T-helper 22 cell (primary cell): ENCODE measurements at places on chromosomes 4 and X.

- DNase-seq = no peak
Measured at GRCh38 chr4:3250438-3250955, 1.5 kb downstream of the MSANTD1 start.

DNA sequence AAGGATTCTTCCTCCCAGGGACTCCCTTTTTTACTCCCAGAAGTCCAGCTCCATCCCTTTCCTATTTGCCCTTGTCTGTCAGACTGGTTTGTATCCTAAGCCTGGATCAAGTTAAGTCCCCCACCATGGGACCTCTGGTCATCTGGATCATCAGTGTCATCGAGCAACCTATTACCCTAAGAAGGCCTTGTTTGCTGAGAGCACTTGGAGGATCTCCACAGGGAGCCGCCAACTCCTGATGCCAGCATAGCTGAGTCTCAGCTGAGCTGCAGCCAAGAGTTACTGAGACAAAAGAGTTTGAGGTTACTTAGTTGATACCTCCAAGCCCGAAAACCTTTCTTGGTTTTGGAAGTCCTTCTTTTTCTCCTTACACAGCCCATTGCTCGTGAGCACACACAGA is 10.1 kb upstream of the DAPP1 start:
- DNase-seq = no peak

DNA sequence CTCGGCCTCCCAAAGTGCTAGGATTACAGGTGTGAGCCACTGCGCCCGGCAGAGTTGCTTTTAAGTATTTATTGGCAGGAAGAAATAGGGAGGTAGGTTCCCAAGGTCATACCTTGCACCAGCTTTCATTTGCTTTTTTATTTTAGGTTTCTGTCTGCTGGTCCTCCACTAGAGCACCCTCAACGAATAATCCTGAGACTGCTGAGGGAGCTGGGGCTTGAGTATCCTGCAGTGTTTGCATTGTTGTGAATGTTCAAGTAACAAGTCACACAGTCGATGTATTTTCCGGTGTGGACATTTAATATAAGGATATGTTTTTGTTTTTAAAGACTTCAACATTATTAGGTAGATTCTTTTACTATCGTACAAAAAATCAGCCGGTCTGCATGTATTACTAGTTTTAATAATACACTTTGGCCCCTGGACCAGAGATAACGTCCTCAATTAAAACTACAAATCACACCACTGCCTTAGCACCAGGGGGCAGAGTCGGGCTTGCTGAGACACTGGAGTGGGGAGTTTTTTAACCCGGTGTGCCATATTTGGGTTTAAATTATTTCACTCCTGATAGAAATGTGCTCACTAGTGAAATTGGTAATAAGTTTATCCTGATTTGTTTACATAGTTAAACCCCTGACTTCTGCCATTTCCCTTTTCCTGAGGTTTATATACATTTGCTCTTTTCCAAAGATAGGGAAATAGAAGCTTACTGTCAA is 11.6 kb downstream of the SMIM20 start:
- no peak for DNase-seq

GRCh38 chr4:1910643-1911042 is 39.5 kb downstream of the NSD2 start:
- no peak for DNase-seq

- DNase-seq = no peak
Measured at GRCh38 chr4:147571036-147571770, 46.0 kb upstream of the TMEM184C start.

- no peak for DNase-seq
Measured at GRCh38 chr4:121212806-121213205, 48.7 kb upstream of the TNIP3 start.

- DNase-seq = no peak
Measured at GRCh38 chr4:11889099-11889498, 460.4 kb upstream of the HS3ST1 start.

- DNase-seq = no peak
Measured at GRCh38 chr4:127239902-127240763, 392.6 kb upstream of the INTU start.

DNA sequence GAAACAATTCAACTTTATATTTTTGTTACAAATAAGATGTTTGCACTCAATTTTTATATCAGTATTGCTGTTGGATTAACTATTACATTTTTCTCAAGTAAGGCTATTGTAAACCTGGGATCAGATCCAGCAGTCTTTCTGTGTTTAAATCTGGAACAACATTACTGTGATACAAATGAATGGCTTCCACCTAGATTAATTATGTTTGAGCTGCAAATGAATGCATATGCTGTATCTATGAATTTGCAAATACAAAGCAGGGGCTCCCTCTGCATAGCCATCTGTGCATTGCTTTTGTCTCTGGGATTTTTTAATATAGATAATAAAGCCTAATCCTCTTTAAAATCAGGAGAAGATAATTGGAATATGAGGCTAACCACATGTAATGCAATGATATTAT is 69.8 kb upstream of the NEIL3 start:
- DNase-seq = no peak

GRCh38 chr4:157885811-157886210 is 287.0 kb downstream of the GASK1B start:
- DNase-seq = no peak

DNA sequence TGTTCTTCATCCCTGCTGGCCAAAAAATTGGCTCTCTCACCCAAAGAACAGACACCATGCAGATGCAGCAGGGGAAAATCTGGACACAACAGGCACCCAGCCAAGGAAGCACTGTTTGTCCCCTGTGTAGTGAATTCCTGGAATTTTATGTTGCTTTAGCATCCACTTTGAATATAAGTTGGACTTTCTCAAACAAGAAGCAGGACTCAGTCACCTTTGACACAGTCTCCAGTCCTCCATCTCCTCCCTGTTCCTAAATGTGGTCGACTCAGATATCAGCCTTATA is 11.8 kb downstream of the ZNF182 start:
- no peak for DNase-seq

DNA sequence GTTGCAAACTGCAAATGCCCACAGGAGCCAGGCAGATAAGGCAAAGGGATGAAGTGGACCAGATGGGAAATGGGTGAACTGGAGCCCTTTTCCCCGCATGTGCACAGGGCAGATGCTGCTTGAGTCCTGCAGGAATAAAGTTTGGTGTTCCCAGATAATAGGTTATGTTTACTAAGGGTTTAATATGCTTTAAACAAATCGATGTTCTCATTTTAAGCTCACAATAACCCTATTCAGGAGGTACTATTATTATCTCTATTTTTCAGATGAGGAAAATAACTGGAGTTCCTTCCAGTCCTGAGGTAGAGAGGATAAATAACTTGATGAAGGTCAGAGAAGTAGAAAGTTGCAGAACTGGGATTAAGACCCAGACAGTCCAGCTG is 77.3 kb downstream of the LRRC66 start:
- no peak for DNase-seq

DNA sequence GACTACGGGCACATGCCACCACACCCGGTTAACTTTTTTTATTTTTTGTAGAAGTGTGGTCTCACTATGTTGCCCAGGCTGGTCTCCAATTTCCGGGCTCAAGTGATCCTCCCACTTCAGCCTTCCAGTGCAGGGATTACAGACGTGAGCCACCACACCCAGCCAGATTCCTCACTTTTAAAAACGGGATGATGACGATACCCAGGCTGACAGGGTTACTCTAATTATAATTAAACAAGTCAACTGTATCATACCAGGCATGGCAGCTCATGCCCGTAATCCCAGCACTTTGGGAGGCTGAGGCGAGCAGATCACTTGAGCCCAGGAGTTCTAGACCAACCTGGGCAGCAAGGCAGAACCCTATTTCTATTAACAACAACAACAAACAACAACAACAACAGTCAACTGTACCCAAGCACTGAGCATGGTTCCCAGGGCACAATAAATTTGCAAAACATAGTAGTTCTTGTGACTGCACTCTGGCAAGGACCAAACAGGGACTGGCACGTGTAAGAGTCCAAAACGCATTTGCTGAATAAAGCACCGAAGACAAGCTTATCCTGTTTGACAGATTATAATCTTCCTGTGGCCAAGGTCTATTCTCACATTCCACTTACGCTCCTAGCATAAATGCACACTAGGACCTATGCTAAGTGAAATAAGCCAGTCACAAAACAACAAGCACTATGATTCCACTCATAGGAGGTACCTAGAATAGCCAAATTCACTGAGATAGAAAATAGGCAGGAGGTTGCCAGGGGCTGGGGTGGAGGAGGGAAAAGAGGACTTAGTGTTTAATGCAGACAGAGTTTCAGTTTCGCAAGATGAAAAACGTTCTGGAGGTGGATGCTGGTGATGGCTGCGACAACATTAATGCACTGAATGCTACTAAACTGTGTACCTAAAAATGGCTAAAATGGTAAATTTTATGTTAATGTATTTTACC is 77.5 kb downstream of the IRF2 start:
- no peak for DNase-seq

- no peak for DNase-seq
Measured at GRCh38 chrX:37603938-37604409, 32.5 kb downstream of the LANCL3 start.

DNA sequence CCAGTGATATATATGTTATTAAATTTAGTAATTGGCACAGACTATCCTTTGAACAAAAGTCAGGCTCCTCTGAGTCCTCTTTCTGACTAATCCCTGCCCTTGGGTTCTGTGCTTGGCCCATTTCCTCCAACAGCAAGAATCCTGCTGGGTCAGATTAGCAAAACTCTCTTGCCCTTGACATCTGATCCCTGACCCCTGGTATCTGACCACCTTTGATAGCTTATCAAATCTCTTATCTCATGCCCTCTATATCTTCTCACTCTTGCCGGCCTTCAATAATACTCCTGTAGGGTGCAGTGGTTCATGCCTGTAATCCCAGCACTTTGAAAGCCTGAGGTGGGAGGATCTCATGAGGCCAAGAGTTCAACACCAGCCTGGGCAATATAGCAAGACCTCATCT is 245.5 kb upstream of the FAM47A start:
- DNase-seq = no peak

DNA sequence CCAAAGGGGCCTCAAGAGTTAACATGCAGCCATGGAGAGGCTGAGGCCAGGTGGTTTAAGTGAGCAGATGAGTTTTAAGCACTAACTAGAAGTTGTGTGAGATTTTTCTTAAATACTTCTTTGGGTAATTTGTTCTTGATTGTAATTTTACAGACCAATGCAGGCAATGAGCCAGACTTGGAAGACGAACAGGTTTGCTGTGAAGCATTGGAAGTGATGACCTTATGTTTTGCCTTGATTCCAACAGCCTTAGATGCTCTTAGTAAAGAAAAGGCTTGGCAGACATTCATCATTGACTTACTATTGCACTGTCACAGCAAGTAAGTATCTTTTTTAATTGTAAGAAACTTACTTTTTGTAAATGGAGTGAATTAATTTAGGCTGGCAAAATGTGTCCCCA is 103.9 kb downstream of the USP9X start:
- DNase-seq = no peak

DNA sequence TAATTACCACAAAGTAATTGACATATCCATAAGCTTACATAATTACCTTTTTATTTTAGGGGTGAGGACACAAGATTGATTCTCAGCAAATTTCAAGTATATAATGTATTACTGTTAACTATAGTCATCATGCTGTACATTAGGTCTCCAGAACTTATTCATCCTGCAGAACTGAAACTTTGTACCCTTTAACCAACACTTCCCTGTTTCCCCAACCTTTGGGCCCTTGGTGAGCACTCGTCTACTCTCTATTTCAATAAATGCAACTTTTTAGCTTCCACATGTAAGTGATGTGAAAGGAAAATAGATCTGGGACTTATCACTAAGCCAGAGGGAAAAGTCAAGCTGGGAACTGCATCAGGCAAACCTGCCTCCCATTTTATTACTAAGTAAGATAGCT is 33.6 kb upstream of the CCNG2 start:
- no peak for DNase-seq

- DNase-seq = no peak
Measured at GRCh38 chr4:55033296-55033695, 92.1 kb downstream of the KDR start.

DNA sequence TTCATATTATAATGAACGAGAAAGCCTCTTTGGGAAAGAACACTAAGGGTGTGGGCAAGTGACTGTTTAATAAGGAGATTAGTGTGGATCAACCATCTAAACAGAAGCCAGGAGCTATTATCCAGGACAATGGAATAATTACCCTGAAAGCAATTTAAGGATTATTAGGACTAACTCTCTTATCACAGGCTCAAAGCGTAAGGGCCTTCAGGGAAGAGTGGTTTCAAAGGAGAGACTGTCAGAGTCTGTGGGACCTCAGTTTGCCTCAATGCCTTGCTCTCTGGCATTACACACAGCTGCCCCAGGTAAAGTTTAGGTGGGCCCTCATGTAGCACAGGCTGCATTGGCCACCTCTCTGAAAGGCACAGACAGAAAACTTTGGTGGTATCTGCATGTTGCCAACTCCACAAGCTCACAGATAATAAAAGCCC is 717.2 kb upstream of the ADGRL3 start:
- no peak for DNase-seq

DNA sequence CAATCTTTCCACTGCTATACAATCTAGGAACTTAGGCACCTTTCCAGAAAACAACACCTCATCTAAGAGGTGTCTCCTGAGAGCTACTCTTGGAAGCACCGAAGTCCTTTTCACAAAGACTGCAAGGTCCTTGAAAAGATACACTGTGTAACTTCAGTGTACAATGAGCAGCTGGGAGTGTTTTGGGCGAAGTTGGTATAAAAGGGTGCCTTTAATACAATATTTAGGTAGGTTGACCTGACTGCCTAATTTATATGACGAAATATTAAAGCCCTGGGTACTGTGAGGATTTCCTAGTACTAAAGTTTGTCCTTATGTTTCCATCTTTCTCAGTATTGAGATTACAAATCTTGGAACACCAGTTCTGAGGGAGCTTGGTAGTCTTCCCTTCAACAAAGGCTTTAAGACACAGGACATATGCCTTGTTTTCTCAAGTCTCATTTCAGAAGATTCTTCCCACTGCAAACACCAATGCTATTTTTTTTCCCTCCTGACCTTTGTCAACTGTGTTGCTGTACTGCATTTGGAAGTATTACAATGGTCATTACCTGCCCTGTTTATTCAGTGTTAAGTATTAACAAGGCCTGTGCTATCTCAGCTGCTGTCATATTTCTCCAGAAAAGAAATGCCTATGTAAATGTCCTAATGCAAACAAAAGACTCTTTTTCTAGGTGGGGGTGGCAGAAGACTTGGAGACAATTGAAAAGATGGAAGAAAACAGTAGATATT is 134.2 kb downstream of the MAML3 start:
- DNase-seq = no peak

- DNase-seq = no peak
Measured at GRCh38 chr4:153227469-153228075, 23.3 kb downstream of the TRIM2 start.

GRCh38 chr4:53697016-53697685 is 105.9 kb upstream of the LNX1 start:
- no peak for DNase-seq
